ENCODE measurements at places on chromosomes 12 and 14.

- no peak for DNase-seq
Measured at GRCh38 chr12:3644104-3644503, 108.8 kb downstream of the CRACR2A start.

DNA sequence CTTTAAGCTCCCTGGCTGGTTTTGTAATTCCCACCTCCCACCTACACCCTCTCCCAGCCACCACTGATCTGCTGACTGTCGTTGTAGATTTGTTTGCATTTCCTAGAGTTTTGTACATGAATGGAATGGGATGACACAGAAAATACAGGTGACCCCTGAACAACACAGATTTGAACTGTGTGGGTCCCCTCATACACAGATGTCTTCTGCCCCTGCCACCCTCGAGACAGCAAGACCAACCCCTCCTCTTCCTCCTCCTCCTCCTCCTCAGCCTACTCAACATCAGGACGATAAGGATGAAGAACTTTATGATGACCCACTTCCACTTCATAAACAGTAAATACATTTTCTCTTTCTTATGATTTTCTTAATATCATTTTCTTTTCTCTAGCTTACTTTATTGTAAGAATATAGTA is 28.8 kb downstream of the SYNE3 start:
- no peak for DNase-seq

- DNase-seq = no peak
Measured at GRCh38 chr12:8771072-8771471, 51.3 kb upstream of the A2ML1 start.

DNA sequence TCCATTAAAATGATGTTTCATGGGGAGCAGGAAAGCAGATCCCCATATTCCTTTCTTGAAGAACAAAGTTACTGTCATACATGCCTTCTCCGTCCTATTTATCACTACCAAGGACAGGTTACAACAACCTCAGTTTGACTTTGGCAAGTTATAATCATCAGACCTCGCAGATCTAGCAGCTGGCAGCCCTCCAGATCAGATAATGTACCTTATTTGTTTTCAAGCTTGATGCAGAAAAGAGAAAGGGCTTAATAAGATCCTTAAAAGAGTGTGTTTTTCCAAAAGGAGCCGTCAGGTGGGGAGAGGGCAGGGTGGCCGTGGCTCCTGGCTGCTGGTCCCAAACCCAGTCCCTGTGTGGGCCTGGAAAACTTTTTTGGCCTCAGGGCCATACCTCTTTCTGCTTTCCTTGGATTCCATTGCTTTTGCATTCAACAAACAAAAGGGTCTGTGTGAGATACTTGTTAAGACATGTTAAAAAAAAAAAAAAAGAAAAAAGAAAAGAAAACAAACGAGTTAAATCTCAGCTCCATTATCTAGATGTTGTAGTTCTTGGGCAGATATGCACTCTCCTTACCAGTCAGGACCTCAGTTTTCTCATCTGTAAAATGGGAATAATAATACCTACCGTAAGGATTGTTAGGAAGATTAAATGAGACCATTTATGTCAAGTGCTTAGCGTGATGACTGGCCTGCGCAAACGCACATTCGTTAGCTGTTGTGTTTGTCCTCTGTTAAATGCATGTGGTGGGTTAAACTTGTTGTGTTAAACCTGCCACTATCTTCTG is 64.6 kb downstream of the B4GALNT3 start:
- DNase-seq = no peak

GRCh38 chr12:80230068-80230467 is 130.7 kb downstream of the OTOGL start:
- no peak for DNase-seq

- no peak for DNase-seq
Measured at GRCh38 chr14:103198131-103199105, 75.2 kb downstream of the TNFAIP2 start.

DNA sequence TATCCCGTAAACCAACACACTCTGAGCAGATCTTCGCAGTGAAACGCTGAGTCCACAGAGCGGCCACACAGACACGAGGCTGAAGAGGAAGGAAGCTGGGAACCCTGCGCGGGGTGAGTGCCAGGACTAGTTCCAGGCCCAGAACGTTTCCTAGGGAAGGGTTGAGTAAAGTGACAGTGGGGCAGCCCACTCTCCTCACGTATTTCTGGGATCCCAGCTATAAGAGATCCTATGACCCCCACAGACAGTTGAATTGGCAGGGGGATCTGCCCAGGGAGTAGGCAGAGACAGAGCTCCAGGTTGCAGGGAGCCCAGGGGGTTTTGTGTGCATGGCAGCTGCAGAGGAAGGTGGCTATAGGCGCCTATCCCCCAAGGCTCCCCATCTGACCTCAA is 51.1 kb downstream of the GTF2A1 start:
- no peak for DNase-seq

- no peak for DNase-seq
Measured at GRCh38 chr14:68986926-68987652, 8.0 kb upstream of the ACTN1 start.

- no peak for DNase-seq
Measured at GRCh38 chr12:93453633-93454032, 11.9 kb upstream of the UBE2N start.

DNA sequence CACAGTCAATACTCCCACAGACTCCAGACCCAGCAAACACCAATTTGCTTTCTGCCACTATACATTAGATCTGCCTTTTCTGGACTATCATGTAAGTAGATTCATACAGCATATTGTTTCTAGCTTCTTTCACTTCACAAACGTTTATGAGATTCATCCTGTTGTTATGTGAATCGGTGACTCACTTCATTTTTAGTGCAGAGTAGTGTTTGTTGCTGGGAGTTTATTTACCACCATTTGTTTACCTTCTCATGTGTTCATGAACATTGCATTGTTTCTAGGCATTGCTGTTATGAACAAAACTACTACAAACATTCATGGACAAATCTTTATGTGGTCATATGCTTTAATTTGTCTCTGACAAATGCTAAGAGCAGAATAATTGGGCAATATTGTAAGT is 807.8 kb upstream of the TMEM132C start:
- DNase-seq = no peak

GRCh38 chr12:104748356-104748755 is 209.7 kb downstream of the SLC41A2 start:
- DNase-seq = no peak

GRCh38 chr14:23121361-23121771 is 2.3 kb upstream of the CEBPE start:
- no peak for DNase-seq

- no peak for DNase-seq
Measured at GRCh38 chr14:63897721-63898163, 44.9 kb downstream of the SYNE2 start.

DNA sequence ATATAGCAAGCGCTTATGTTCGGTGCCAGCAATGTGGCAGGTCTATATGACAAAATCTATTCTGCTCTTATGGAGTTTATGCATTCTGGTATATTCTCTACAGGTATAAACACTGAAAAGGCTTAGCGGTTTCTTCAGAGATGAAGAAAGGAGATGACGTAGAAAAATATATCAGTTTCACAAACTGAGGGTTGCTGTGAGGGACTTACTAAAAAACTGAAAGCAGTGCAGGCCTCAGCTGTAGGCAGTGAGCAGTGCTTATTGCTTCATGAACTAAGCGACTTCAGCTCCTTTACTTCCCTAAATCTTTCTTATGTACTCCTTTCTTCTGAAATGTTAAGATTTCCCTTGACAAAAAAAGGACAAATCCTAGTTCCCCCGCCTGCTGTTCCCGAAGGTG is 4.5 kb downstream of the DDX47 start:
- DNase-seq = no peak

GRCh38 chr12:33439587-33440011 is at the start of gene SYT10:
TSS of gene SYT10 (minus strand) at chr12:33439819. CDS start at chr12:33439522, 297 bp downstream.
- DNase-seq = no peak

GRCh38 chr12:52895726-52896189 is 9.1 kb downstream of the KRT8 start:
- DNase-seq = no peak

DNA sequence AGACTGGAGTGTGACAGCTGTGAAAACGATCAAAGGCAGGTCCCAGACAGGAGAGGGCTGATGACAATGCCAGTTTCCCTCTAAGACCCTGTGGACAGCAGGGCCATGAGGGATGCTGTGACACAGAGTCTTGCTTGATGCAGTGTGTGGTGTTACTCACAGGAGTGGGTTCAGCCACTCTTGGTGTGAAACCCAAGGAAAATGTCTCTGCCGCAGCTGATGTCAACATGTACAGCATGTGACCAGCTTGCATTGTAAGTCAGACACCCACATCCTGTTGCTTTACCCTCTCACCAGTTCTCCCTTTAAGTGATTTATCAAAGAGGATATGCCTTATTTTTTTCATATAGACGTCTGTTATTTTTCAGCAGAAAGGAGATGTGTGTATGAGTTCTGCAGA is 268.6 kb downstream of the BTG1 start:
- DNase-seq = peak; percentile 69

- DNase-seq = no peak
Measured at GRCh38 chr14:68633131-68633991, 159.5 kb downstream of the ZFP36L1 start.

DNA sequence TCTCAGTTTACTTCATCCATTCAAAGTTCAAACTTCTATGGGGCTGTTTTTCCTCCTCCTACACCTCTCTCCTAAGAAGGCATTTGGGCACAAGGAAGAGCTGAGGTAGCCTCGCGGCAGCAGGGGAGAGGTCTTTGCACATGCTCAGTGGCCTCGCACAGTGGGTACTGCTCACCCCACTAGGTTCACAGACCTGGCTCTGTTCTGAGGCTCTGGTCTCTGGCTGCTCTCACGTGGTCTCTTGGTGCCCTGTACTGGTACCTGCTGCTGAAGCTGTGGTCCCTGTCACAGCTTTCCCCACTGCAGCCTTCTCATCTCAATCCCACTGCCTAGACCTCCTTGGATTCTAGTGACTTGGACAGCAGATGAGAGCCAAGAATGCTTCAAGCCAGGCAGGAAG is 134.7 kb upstream of the CRY1 start:
- DNase-seq = no peak

GRCh38 chr12:77594366-77594765 is 236.3 kb upstream of the NAV3 start:
- no peak for DNase-seq

DNA sequence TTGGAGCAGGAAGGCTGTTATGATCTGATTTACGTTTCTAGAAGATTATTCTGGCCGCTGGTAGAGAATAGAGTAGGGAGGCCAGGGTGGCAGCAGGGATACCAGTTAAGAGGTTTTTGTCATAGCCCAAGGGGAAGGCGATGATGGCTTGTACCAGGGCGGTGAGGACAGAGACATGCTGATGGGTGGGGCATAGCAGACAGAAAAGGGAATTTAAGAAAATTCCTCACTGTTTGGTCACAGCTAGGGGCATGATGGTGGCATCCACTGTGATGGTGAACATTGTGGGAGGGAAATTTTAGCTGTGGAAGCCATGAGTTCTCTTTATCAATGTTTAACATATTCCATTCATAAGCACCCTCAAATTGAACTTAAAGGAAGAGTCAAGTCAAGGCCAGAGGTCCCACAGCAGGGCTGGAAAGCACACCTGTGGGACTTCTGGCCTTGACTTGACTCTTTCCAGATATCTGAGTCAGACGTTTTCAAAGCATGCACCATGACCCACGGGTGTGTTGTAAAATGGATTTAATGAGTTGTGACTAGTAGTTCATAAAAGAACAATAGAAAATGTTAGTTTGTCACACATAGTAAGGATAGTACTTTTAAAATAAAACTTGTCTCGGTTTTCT is 134.6 kb downstream of the CHST11 start:
- DNase-seq = no peak

GRCh38 chr12:117574655-117575054 is 213.2 kb upstream of the NOS1 start:
- DNase-seq = no peak

GRCh38 chr14:96461950-96462798 is 40.0 kb upstream of the PAPOLA start:
- no peak for DNase-seq

DNA sequence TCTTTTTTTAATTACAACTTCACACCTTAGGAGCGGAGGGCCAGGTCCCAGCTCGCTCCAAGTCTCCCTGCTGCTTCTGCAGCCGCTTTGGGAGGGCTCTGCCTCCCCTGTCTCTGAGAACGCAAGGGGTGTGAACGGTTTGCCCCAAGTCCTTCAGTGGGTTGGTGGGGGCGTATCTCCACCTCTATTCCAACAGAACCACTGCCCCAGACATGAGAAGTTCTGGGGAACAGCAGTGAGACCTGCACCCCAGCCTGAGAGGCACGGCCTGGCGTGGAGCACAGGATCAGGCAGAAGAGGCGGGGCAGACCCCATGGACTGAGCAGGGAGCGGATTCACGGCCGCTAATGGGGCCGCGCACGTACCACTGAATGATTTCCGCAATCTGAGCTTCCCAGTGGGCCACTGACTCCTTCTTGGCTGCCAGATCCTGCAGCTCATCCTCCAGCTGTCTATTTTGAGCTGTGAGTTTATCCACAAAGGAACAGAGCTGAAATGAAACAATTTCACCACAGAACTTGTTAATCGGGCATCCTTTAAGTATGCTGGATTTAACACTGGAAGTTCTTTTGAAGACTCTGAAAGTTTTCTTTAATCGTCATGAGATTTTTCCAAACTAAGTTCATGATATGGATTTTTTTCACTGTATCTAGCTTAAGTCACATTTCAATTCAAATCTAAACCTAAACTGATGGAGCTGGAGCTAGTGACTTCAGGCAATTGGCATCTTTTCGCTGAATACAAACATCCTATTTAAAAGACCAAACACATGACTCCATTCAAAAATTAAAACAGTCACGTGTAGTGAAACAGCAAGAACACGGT is 44.4 kb downstream of the AMN start:
- DNase-seq = no peak

GRCh38 chr12:47837190-47838171 is 17.8 kb upstream of the HDAC7 start:
- DNase-seq = peak; percentile 33

GRCh38 chr12:58774731-58775130 is 145.6 kb downstream of the LRIG3 start:
- DNase-seq = no peak

GRCh38 chr14:69909826-69910550 is 30.8 kb downstream of the SMOC1 start:
- no peak for DNase-seq

DNA sequence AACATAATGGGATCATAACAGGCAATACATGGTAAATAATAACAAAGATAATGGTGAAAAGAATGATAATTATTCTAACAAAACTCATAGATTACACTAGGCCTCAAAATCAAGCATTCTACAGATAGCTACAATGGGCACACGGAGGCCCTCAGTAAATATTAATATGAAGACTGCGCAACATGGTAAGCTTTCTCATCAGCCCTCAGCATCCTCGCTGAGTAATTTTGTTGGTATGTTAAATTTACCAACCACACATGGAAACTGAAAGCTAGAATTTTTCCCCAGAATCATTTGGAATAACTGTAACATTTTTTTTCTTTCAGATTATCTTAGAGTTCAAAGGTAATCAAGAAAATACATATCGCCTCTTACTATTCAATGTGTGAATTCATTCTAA is 74.2 kb upstream of the PYGL start:
- no peak for DNase-seq

- DNase-seq = peak; percentile 63
Measured at GRCh38 chr14:105065280-105066228, at the start of gene GPR132. TSS of gene GPR132 (minus strand) at chr14:105065430. CDS start at chr14:105055420, 10,010 bp downstream.

- no peak for DNase-seq
Measured at GRCh38 chr12:112751844-112752243, 39.7 kb upstream of the RPH3A start.

All from stimulated activated CD8-positive, alpha-beta memory T cell treated with anti-CD3 and anti-CD28 coated beads, Interleukin-4, amount 100 ng/mL, for 4 hours (primary cell).